Thoracic aorta (tissue), 2 donors: ENCODE measurements at places on chromosomes 16 and 17.

DNA sequence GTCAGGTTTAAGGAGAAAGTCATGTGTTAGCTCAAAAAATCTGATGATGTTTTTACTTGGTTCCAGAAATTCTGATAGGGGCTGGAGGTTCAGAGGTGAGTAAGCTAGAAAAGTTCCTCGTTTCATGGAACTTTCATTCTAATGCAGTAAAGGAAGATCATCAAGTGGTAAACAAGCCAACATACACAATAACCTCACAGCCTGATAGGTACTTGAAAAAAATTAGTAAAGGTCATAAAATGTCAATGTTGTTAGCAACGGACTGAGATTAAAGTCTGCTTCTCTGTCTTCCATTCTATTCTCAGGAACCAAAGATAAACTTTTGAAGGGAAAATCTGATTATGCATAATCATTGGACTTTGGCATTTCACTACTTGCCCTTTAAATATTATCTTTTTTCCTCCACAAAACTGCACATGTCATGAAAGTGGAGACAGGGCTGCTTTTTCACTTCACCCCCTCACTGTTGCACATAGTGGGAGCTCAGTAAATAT lies 165.4 kb upstream of the MAF start:
- no peak for DNase-seq

DNA sequence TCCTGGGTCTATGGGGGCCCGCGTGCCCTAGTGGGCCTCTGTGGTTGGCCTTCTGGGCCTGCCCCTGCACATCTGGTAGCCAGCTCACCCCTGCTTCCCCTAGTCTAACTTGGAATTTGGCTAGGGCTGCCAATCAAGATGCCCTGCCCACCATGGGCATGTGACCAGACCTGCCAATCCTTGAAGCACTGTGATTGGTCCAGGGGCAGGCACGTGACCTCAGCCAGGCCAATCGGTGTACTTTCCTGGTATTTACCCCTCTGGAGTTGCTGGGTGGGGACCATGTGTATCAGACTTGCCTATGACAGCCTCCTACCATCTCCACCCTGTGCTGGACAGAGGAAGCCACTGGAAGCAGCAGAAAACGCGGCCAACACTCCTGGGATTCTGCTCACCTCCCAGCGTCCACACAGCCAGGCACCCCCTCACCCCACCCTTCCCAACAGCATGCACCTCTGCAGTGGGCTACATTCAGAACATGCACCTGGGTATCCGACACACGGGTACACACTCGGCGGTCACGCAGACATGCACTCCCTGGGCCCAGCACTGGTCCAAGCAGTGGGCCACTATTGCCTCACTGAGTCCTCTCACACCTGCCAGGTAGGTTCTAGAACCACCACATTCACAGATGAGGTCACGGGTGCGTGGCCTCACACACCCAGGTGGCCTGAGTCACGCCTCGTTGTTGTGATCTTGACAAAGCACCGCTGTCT lies 96.9 kb downstream of the RBFOX3 start:
- no peak for DNase-seq

GRCh38 chr17:28055546-28056275 lies 13.2 kb downstream of the NLK start:
- DNase-seq, result no peak

DNA sequence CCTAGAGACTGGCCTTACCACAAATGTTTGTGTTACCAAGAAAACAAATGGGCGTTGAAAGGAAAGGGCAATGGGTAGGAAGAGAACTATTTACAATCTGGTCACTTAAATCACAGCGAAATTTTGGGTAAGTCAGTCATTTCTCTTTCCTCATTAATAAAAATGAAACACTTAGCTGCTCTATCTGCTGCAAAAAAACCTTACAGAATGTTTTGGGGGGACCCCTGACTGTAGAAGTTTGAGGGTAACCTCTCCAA lies 742 bp upstream of the NUTF2 start:
- no peak for DNase-seq

- DNase-seq, result no peak
Measured at GRCh38 chr16:19809121-19809635, 75.5 kb downstream of the GPRC5B start.

GRCh38 chr17:74760404-74761105 lies 12.1 kb downstream of the NHERF1 start:
- DNase-seq, result no peak

DNA sequence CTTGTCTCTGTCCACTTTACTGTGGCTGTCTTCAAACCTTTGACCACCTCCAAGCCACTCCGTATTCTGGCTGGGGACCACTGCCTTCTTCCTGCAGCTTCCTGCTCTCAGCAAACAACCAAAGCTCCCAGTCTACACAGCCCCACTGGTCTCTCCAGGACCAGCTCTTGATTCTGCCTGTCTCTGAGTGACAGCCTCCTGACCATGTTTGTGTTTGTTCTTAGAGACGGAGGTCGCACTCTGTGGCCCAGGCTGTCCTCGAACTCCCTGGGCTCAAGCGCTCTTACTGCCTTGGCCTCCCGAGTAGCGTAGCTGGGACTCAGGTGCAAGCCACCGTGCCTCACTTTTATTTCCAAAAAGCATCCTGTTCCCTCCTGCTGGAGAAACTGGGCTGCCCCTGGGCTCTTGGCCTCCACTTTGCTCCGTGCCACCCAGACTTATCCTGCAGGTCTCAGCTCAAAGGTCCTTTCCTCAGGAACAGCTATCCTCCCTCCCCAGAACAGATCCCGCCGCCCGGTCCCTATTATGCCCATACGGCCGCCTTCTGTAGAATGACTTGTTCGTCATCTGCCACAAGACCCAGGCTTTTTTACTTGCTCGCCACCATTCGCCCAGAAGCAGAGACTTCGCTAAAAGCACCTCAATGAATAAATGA lies 9.1 kb downstream of the MNT start:
- DNase-seq, result no peak

DNA sequence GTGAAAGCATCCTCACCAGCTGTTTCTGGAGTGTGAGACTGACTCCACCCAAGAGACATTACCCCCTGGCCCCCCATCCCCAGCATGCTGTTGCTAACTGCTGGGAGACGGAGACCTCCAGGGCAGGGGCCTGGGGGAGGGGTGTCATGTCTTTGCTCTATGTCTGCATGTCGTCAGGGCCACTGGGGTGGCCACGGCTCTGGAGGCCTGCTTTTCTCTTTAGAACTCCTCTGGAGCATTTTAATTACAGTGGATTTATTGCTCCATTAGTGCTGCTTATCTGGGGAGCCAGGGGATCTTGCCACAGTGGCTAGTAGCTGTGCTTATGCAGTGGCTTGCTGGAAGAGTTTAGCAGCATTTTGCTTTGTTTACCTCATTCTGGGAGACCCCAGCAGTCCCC lies 32.3 kb downstream of the CLEC16A start:
- no peak for DNase-seq

- no peak for DNase-seq
Measured at GRCh38 chr17:49431743-49432142, 17.1 kb upstream of the PHB1 start.

GRCh38 chr17:57955183-57955931 lies at the start of gene CUEDC1:
CUEDC1 (minus strand) TSS chr17:57955412; CDS start chr17:57885564, 69,848 bp downstream.
- no peak for DNase-seq

DNA sequence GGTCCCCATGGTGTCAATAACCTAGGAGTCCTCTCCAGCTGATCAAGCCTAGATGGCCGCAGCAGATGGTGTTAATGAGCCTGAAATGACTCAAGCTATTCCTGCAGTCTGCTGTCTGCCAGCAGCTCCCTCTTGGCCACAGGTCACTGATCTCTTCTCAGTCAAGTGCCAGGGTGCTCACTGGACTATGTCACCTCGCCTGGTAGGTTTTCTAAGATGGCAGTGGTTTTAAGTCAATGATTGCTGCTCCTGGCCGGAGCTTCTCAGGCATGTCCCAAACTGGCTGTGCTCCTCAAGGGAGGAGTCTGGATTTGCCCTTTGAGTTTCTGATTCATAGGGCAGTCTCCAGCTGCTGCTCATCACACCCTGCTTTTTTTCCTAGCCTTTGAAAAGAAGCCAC lies 58.6 kb upstream of the SHISA6 start:
- DNase-seq, result no peak

- DNase-seq, result no peak
Measured at GRCh38 chr17:75041656-75042280, 5.0 kb downstream of the ATP5PD start.

DNA sequence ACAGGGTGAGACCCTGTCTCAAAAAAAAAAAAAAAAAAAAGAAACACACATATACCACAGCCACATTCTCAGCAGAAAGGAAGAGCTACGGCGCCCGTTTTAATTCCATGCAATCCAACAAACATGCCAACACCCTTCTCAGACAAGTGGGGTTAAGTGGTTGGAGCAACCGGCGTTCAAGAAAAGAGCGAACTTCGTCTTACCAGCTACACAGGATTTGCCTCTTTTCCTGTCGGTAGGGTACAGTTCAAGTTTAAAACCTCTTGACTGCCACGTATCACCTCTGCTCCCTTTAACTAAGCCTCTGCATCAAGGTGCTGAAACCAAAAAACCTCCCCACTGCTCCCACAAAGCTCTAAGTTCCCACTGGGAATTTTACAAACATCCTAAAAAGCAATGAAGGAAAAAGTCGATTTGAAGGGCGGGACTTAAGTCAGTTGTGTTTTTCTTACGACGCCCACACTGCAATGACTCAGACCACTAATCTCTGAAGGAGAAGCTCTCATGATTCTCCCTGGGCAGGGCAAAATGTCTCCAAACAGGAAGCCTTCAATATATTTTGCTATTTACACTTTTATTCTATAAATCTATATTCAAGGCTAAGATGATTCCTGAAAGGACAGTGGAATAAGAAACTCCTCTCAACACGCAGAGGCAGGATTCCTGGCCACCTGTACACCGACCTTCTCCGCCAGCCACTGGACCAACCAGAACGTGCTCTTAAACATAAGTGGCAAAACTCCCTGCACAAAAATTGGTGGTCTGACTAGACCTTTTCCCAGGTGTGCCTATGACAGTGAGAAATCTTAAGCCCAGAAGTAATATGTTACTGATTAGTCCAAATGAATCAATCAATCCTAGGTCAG lies 18.8 kb downstream of the SRP68 start:
- DNase-seq, result no peak

GRCh38 chr16:69405326-69405725 lies 19.1 kb upstream of the CYB5B start:
- DNase-seq, result no peak

DNA sequence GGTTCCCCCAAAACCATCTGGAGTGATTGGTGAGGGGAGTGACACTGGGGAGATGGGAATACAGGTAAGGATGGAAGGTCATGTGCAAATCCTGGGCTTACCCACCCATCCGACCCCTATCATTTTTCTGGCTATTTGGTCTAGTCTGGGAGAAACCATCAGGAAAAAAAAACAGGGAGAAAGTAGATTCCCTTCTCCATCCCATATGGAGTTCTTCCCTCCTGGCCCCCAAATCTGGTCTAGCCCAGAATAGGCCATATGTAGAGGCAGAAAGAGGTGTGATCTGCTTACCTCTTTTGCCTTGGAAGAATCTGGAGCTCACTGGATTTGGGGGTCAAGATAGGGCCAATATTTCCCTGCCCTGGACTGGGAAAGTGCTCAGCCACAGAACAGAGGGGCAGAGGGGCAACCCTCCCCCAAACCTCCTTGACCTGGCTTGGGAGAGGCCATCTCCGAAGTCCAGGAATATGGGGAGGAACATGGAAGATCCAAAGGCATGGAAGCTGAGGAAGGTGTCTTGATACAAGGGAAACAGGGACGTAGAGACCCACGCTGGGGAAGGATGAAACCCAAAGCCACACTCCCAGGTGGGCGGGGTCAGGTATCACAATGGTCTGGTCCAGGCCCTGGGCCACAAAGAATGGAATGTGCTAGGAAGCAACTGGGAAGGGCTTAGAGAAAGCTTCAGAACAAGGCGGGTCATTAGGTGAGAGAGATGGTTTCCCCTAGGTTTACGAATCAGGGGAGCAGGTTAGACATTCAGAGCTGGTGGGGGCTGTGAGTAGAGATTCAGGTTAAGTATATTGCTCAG lies 16.2 kb downstream of the CHRNB1 start:
- DNase-seq, result no peak

DNA sequence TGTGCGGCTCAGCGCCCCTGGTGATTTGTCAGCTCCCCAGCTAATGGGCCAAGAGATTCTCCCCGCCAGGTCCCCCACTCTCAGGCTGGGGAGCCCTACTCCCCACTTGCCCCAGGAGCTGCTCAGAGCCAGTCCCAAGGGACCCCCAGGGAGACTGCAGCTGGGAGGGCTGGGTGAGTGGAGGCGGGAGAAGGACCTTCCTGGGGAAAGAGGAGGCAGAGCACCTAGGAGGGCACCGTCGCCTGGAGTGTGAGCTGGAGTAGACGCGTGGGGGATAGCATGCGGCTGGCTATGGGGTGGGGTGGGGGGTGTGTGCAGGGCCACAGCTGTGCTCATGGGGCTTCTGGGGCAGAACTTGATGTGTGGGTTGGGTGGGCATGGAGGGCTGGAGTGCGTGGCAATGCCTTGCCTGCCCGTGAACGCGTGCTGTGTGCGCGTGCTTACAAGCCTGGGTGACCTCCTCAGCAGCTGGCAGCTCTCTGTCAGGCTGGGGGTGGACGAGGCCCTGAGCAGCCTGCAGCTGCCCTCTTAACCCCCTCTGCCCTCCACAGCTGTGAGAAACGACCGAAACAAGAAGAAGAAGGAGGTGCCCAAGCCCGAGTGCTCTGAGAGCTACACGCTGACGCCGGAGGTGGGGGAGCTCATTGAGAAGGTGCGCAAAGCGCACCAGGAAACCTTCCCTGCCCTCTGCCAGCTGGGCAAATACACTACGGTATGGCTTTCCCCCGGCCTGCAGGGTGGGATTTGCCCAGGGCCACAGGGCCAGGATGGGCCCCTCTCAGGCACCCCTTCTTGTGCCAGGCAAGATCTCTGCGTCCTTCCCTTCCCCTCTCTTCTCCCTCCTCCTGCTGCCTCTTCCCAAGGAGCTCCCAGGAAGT lies 12.9 kb downstream of the GJD3 start:
- no peak for DNase-seq

GRCh38 chr17:69286257-69286656 lies 40.7 kb downstream of the ABCA5 start:
- DNase-seq, result no peak

- no peak for DNase-seq
Measured at GRCh38 chr17:33973491-33973890, 281.6 kb upstream of the CCL2 start.

GRCh38 chr16:57996406-57997175 lies 3.9 kb downstream of the ZNF319 start:
- DNase-seq, result no peak

DNA sequence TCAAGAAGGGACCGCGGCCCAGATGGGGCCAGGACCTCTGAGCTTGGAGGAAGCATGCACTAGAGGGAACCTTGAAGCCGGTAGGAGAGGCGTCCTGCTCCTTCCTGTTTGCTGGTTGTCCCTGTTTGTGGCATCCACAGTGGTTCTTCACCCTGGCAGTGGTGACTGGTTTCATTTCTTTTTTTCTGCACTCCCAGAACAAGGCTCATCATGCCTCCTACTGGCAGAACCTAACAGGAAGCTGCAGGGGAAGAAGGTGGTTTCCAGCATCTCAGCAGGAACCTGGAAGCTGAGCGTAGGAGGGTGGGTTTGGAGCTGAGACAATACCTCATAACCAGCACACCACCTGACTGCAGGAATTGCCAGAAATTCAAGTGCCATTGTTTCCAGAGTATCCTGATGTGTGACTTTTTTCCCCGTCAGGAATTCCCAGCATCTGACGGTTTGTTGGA lies 5.8 kb downstream of the TMEM231 start:
- no peak for DNase-seq

- DNase-seq, result no peak
Measured at GRCh38 chr16:58501242-58502131, 1.5 kb downstream of the NDRG4 start.
